SJCRH30 (cell line): ENCODE measurements at places on chromosomes 1 and 21. TPM values are rescaled to one million over a fixed set of nuclear protein-coding genes. Genes with fewer than 3 reads are reported as not detected.

GRCh38 chr1:162215902-162216301 is 146.4 kb downstream of the NOS1AP start:
- no peak overlapping the region for H3K27ac ChIP-seq
- H3K36me3 ChIP-seq, result no peaks in the 10 kb centered on the region
- no peaks in the 10 kb centered on the region for H3K27me3 ChIP-seq
- no peak for DNase-seq
- peaks cover 7% of the 10 kb centered on the region for H3K4me1 ChIP-seq

DNA sequence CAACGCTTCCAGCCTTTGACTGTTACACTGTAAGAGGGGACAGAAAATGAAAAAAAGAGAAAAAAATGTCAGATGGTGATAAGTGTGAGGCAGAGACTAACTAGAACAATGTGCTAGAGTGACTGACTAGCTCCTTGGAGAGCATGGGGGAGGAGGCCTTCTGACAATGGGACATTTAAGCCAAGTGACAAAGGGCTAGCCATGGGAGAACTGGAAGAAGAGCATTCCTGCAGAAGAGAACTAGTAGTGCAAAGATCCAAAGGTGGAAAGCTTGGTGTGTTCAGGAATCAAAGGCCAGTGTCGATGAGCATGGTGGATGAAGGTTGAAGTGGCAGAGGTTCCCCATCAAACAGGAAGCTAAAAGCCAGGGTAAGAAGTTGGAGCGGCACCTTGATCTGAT is 25.8 kb downstream of the STYXL2 start:
- H3K36me3 ChIP-seq, result peaks cover 23% of the 10 kb centered on the region
- H3K4me3 ChIP-seq, result no peak overlapping the region
- no peak overlapping the region for H3K27ac ChIP-seq
- H3K4me1 ChIP-seq, result no peaks in the 10 kb centered on the region

TCHHL1 gene
- total RNA-seq, result not detected in 2 replicates

GREM2 gene
- 0.02 and 0.03 TPM in 2 replicates for total RNA-seq

DNA sequence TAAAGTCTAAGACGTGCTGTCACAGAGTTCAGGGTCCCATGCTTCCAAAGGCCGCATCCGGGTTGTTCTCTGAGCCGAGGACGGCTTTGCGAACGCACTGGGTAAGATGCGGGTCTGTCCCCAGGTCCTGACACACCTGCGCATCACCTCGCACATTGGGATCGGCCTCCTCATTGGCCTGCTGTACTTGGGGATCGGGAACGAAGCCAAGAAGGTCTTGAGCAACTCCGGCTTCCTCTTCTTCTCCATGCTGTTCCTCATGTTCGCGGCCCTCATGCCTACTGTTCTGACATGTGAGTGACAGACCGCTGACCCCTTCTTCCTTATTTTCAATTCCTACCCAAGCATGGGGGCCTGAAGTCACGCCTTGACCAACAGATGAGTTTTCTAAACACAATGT is 25.3 kb downstream of the TFF3 start:
- H3K36me3 ChIP-seq, result no peaks in the 10 kb centered on the region
- DNase-seq, result no peak
- no peaks in the 10 kb centered on the region for H3K4me1 ChIP-seq

RGS4 gene
- 0.05 and 0.12 TPM in 2 replicates for total RNA-seq

GRCh38 chr1:36595921-36596320 is 113.2 kb upstream of the CSF3R start:
- H3K27ac ChIP-seq, result no peak overlapping the region
- no peak overlapping the region for H3K4me3 ChIP-seq
- DNase-seq, result no peak
- no peaks in the 10 kb centered on the region for H3K4me1 ChIP-seq
- no peaks in the 10 kb centered on the region for H3K36me3 ChIP-seq

GRCh38 chr21:37348664-37349063 is 17.9 kb upstream of the DYRK1A start:
- H3K36me3 ChIP-seq, result no peaks in the 10 kb centered on the region
- no peaks in the 10 kb centered on the region for H3K4me1 ChIP-seq
- no peak for DNase-seq
- no peak overlapping the region for H3K27ac ChIP-seq
- H3K4me3 ChIP-seq, result no peak overlapping the region

GRCh38 chr1:19309123-19309813 is 2.7 kb downstream of the AKR7A2 start:
- peaks cover 30% of the 10 kb centered on the region for H3K36me3 ChIP-seq
- H3K27me3 ChIP-seq, result no peaks in the 10 kb centered on the region
- H3K27ac ChIP-seq, result no peak overlapping the region
- DNase-seq, result no peak

CD2 gene
- not detected in 2 replicates for total RNA-seq

- no peak overlapping the region for H3K27ac ChIP-seq
- DNase-seq, result no peak
- no peaks in the 10 kb centered on the region for H3K27me3 ChIP-seq
- no peaks in the 10 kb centered on the region for H3K36me3 ChIP-seq
These were observed 89.5 kb upstream of the RUNX3 start for GRCh38 chr1:25019337-25020172.

DNA sequence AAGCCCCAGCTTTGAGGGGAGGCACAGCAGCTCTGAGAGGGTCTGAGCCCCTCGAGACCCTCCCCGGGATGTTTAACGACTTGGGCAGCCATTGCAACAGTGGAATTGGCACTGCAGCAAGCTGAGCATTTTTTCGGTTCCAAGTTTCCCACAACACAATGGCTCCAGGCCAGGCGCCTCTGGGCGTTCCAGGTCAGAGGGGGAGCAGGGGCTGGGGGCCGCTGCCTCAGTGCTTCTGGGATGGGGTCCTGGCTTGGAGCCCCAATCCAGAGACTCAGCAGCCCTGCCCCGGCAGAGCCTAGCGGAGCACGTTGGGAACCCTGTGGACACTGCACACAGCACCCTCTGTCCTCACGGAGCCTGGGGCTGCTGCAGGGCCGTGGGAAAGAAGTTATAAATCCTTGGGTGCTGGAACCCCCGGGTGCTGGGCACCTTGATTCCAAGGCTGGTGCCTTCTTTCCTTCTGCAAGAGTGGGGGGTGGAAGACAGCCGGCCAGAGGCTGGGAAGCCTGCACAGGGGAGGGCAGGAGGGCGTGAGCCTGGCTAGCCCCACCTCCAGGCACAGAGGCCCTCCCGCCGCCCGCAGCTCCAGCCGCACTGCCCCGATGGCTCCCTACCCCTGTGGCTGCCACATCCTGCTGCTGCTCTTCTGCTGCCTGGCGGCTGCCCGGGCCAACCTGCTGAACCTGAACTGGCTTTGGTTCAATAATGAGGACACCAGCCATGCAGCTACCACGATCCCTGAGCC is 50.1 kb downstream of the COL18A1 start:
- DNase-seq, result no peak
- H3K4me1 ChIP-seq, result peaks cover 10% of the 10 kb centered on the region
- no peaks in the 10 kb centered on the region for H3K36me3 ChIP-seq

DNA sequence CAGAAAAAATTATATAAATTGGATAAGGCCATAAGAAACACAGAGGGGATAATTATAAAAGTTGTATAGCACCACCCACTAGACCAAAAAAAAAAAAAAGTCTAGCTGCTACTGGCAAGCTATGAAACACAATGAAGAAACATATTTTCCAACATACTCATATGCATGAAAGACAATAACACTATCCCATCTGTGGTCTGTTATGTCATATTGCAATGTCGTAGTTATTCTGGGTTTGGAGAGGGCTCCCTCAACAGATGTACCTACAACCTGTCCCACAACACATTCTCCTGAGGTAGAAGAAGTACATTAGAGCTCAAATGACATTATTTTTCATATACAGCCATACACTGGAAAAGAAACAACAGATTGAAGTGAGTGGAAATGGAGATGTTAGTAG is 517.6 kb upstream of the ADGRL4 start:
- no peak for DNase-seq
- H3K27me3 ChIP-seq, result no peaks in the 10 kb centered on the region
- H3K4me1 ChIP-seq, result no peaks in the 10 kb centered on the region
- no peaks in the 10 kb centered on the region for H3K36me3 ChIP-seq
- no peak overlapping the region for H3K27ac ChIP-seq
- no peak overlapping the region for H3K4me3 ChIP-seq

SRGAP2C gene
- 21.0 and 21.6 TPM in 2 replicates for total RNA-seq

DNA sequence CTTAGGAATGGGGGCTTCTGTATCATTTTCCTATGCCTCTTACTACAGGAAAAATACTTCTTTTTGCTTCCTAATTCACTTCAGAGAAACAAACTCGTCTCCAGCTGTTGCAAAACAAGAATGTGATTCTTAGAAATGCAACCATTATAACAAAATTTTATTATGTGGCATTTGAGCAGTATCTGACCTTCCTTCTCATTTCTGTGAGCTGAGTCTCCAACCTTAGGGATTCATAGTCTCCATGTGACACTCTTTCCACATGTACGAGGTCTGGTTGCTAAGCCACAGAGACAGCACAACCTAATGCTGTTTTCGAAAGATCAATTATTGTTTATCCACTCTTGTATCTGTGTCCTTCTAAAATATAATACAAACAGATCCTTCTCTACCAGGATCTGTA is 75.3 kb upstream of the RGS4 start:
- no peaks in the 10 kb centered on the region for H3K27me3 ChIP-seq
- no peak overlapping the region for H3K4me3 ChIP-seq
- H3K4me1 ChIP-seq, result no peaks in the 10 kb centered on the region
- no peaks in the 10 kb centered on the region for H3K36me3 ChIP-seq
- no peak for DNase-seq
- H3K27ac ChIP-seq, result no peak overlapping the region

UQCRHL gene
- total RNA-seq, result 8.5 and 8.6 TPM in 2 replicates

DNA sequence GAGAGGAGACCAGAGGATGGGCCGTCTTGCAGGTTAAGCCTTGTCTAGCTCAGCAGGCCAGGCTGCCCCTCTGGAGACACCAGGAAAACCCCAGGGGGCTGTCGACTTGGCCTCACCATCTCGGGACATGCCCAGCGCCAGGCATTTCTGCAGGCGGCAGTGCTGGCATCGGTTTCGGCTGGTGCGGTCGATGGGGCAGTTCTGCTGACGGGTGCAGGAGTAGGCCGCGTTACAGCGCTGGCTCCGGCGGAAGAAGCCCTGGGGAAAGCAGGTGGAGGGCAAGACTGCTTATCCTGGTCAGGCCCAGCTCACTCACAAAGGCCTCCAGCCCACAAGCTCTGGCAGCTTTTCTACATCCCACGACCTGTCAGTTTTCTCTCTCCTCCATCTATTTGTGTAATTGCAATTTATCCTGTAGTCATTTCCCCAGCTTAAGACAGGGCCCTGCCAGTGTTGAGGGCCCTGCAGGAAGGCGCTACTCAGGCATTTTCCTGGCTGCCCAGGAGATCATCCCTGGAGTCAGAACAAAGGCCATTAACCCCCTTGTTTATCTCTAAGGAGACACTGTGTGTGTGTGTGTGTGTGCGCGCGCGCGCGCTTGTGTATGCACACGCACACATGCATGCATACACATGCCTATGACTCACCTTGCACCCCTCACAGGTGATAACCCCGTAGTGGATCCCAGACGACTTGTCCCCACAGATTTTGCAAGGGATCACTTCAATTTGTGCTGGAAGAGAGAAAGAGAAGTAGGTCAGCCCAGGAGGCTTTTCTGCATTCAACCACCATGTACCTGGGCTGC is 11.5 kb upstream of the LINGO4 start:
- H3K36me3 ChIP-seq, result no peaks in the 10 kb centered on the region
- H3K4me1 ChIP-seq, result no peaks in the 10 kb centered on the region
- H3K27ac ChIP-seq, result no peak overlapping the region
- no peak for DNase-seq

OPRD1 gene
- 58.0 and 60.2 TPM in 2 replicates for total RNA-seq

DNA sequence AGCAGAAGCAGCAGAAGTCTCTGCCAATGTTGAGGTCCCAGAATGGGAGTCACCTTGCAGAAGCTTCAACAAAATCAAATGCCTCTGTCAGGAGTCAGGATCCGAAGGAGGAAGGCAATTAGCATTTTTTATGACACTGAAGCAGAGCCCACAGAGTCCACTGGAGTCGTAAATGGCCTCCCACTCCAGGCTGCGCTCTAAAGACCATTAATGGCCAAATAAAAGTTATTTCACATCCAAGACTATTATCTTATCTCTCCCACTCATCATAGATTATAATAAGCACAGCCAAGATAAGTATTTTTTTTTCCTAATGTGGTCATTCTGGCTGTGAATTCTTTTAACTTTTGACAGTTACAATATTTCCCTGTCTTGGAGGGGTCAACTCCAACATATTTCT is 191.1 kb upstream of the C8B start:
- no peaks in the 10 kb centered on the region for H3K36me3 ChIP-seq
- H3K27ac ChIP-seq, result no peak overlapping the region
- no peak overlapping the region for H3K4me3 ChIP-seq

DNA sequence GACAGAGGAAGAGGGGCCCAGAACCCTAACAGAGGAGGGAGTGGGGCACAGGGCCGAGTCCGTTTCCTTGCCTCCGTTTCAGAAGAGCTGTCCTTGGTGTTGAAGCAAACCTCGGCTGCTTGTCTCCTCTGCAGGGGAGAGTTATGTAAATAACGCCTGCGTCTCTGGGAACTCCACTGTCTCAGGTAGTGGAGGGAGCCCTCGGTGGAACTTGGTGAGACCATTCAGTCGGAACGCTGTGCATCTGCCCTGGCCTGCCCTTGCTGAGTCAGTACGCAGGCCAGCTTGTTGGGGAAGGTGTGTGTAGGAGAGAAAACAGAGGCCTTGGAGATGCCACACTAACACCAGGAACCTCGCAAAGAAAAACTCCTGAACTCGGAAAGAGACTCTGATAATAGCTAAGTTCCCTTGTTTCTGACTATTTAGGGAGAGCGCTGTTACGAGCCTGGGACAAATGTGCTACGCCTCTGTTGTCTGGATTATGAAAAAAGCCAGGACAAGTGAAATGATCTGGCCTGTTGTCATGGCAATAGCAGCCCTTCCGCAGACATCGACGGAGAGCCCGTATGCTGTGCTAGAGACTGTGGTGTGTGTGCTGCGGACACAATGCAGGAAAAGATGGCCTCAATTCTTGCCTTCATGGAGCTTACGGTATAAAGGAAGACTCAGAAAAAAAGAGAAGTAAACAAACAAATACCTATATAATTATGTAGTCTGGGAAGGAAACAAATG is 94.6 kb upstream of the AKT3 start:
- no peak overlapping the region for H3K4me3 ChIP-seq
- peaks cover 9% of the 10 kb centered on the region for H3K4me1 ChIP-seq
- H3K27me3 ChIP-seq, result no peaks in the 10 kb centered on the region
- no peaks in the 10 kb centered on the region for H3K36me3 ChIP-seq
- no peak overlapping the region for H3K27ac ChIP-seq
- peak; percentile 36 for DNase-seq

GRCh38 chr1:229714964-229715603 is 89.0 kb downstream of the URB2 start:
- no peaks in the 10 kb centered on the region for H3K36me3 ChIP-seq
- no peak for DNase-seq
- peaks cover 9% of the 10 kb centered on the region; the same call in 1 of the 2 replicates for H3K4me1 ChIP-seq
- H3K27ac ChIP-seq, result no peak overlapping the region
- no peak overlapping the region for H3K4me3 ChIP-seq

ADGRL4 gene
- not detected in 2 replicates for total RNA-seq

RAB13 gene
- total RNA-seq, result 32.4 and 36.5 TPM in 2 replicates

- H3K27ac ChIP-seq, result no peak overlapping the region
- no peaks in the 10 kb centered on the region for H3K36me3 ChIP-seq
- H3K27me3 ChIP-seq, result peaks cover 6% of the 10 kb centered on the region
- DNase-seq, result no peak
- H3K4me1 ChIP-seq, result no peaks in the 10 kb centered on the region
- no peak overlapping the region for H3K4me3 ChIP-seq
These were observed 117.2 kb upstream of the IGSF21 start for GRCh38 chr1:17990401-17990800.

RGSL1 gene
- total RNA-seq, result not detected in 2 replicates

IFI6 gene
- 5.8 and 6.8 TPM in 2 replicates for total RNA-seq

CROCC gene
- total RNA-seq, result 12.6 and 19.4 TPM in 2 replicates
